GM04504 (cell line): ENCODE measurements at places on chromosomes 1 and 21.

DNA sequence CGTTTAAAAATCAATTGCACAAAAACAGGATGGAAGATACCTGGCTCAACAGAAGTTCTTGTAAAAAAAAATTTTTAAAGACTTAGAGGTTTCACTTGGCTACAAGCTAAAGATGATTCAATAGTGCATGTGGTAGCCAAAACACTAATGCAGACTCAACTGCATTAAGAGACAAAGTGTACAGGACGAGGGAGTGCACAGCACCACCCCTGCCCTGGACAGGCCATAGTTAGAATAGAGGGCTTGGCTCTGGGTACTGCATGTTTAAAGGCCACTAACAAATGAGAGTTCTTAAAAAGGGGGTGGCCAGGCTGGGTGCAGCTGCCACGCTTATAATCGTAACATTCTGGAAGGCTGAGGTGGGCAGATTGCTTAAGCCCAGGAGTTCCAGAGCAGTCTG lies 7.9 kb downstream of the ACKR1 start:
- no peak for DNase-seq

DNA sequence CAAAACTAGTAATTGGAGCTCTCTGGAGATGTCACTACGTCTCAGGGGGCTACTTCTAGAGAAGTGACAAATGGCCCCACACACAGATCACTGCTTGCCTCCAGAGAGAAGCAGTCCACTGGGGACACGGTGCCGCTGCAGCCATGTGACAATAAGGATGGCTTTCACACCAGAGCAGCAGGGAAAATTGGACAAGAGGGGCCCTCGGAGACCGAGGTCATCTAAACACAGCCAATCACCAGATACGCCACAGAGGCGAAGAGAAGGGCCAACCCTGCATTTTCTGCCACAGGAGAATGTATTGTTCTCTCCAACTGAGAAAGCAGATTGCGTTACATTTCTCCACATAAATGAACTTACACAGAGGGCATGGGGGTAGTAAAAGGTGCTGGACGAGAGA lies 51.2 kb upstream of the TIAM1 start:
- DNase-seq = no peak

GRCh38 chr1:224920930-224921329 lies 8.5 kb upstream of the DNAH14 start:
- no peak for DNase-seq

- no peak for DNase-seq
Measured at GRCh38 chr1:200355801-200356200, 54.0 kb downstream of the ZNF281 start.

DNA sequence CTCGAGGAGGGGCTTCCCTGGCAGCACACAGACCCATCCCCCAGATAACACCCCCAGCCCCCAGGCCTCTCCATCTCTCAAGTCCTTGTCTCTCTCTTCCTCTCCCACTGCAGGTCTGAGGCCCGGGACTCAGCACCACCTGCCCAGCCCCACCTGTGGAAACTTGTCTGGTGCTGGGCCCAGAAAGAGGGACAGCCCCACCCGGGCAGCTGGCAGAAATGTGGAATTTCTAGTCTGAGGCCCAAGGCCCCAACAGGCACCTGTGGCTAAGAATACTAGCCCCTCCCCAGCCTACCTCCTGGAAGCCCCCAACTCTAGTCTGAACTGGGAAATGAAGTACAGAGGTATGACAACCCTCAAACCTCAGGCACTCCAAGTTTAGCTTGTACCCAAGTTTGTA lies 15.4 kb downstream of the TTC39A start:
- no peak for DNase-seq

DNA sequence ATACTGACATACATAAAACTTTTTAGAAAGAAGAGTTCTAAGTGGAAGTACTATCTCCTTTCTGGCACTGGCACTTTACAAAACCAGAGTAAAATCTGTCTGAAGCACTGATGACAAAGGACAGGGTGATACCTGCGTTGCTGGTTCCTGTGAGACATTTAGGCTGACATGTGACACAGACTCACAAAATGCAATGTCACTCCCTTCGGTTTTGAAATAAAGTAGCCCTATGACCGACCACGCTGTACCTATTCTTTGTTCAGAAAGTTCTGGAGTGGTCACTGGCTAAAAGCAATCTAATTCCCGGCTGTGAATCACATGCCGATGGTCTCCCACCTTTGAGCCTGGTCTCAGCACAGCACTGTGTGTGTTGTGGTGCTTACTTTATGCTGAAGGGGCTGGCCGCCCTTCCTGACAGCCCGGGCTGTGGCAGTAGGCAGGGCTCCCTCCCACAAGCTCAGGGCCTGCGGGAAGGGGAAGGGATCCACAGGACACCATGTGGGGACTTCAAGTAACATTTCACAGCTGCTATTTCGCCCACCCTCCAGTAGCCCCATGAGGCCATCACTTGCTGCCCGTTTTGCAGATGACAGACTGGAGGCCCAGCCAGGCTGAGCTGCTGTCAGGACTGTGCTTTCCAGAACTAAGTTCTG lies 48.0 kb downstream of the MRPL37 start:
- DNase-seq = no peak

- DNase-seq = no peak
Measured at GRCh38 chr1:205569411-205570172, 62.2 kb downstream of the ELK4 start.

GRCh38 chr1:66300972-66301451 lies 232.9 kb upstream of the SGIP1 start:
- no peak for DNase-seq

GRCh38 chr1:212040629-212041412 lies 5.3 kb downstream of the DTL start:
- DNase-seq = no peak

GRCh38 chr1:186306533-186306932 lies 68.5 kb downstream of the TPR start:
- no peak for DNase-seq

DNA sequence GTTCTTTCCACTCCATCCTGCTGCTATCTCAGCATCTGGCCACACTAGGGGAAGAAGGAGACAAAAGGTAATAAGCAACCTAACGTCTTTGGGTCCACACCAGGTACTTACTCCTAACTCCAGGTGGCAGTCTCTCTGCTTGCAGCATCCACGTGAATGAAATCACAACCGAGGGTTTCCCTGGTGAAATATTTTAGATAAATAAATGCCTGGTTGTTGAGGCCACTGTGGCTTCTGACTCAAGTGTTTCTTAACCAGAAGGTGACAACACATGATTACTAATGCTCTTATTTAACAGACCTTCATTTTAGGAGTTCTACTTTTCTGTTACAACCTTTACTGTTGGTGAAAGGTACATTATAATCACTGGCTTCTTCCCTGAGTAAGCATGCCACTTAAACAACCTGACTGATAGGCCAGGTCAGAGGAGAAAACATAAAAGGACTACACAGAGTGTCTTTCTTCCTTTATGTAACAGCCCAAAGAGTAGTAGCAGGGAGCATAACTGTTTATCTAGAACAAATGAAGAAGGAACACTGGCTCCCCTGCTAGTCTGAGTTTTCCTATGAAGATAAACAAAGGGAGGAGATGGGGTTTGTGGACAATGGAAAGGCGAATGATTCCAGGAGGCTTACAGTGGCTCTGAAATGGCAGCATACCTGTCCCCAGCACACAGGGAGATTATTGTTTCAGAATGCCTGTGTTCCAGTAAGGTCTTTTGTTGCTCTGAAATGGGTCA lies 59.9 kb downstream of the SYT6 start:
- DNase-seq = no peak

DNA sequence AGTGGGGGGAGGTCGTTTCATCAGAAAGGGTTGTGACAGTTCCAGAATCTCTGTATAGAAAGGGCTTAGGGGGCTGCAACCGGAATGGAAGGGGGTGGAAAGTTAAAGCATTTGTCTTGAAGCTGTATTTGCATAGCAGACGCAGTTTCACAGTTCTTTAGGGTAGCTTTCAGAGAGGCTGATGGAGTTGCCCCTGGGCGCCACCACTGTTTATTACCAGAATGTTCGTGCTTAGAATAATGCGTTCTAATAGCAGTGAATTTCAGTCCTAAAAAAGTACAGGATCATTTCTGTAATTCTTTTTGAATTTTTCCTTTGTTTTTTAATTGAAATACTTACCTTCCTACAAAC lies 1.3 kb downstream of the EXO1 start:
- DNase-seq = no peak

- DNase-seq = no peak
Measured at GRCh38 chr1:48115835-48116234, 106.7 kb upstream of the SLC5A9 start.

DNA sequence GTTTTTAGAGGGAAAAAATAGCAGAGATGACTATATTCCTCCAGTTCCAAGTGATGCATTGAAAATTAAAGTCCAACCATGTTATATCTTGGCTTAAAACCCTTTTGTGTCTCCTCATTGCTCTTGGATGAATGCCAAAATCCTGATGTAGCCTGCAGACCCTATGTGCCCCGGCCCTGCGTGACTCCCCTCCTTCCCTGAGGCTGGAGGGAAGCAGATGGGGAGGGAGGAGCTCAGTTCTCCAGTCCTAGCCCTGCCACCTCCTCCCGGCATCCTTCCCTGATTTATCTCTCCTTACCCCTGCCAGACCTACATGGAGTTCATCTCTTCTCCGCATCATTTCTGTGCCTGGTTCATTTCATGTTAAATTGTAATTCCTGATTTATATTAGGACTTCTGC lies 397.4 kb downstream of the PTPRU start:
- DNase-seq = no peak

- no peak for DNase-seq
Measured at GRCh38 chr1:197470330-197470729, 202.3 kb downstream of the CRB1 start.

DNA sequence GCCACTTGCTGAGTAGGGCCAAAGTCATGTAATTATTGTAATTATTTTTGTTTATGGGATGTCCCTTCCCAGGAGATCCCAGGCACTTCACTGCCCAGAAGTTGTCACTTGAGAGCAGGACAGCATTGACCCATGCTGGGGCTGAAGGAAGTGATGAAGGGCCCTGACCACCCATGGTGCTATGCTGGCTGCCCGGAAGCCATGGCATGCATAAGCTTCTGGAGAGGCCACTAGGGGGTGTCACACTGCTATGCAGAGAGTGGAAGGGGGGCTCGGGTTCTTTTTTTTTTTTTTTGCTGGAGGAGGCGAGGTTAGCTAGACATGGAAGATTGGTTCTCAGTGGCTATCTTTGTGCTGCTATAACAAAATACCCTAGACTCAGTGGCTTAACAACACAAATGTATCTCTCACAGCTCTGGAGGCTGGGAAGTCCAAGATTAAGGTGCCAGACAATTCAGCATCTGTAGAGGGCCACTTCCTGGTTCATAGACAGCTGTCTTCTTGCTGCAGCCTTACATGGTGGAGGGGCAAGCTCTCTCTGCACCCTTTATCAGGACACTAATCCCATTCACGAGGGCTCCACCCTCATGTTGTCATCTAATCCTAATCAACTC lies 84.9 kb downstream of the CNIH3 start:
- DNase-seq = no peak

GRCh38 chr1:155051342-155051776 lies 243 bp downstream of the ADAM15 start:
- DNase-seq = no peak

- DNase-seq = peak; percentile 35
Measured at GRCh38 chr1:42529724-42530181, 66.7 kb downstream of the CCDC30 start.

- DNase-seq = peak; percentile 71
Measured at GRCh38 chr1:25568834-25569596, 25.6 kb downstream of the LDLRAP1 start.

DNA sequence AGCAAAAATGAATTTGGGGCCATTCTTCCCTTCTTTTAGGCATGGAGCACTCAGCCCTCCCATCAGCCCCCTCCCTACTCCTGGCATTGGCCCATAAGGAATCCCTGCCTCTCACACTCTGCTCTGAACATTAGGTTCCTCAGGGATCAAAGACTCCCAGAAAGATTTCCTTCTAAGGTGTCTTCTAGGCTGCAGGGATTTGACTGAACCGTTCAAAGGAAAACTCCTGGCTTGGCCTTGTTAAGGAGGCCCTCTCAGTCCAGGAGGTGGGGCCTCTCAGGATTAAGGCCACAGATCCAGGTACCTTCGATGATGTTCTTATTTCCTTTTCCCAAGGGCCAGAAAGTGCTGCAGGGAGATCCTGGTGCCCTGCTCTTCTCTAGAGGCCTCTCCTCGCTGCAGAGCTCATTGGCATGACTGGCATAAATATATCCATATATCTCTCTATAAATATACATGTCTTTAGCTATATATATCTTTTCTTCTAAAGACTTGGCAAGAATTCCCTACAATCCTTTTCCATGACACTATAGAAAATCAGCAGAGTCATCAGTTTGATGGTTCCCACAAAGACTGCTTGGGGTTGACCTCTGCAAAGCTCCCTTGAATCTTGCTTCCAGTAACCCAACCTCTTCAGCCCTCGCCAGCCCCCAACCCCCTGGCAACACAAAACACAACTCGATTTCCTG lies 59.1 kb downstream of the PLXNA2 start:
- no peak for DNase-seq

DNA sequence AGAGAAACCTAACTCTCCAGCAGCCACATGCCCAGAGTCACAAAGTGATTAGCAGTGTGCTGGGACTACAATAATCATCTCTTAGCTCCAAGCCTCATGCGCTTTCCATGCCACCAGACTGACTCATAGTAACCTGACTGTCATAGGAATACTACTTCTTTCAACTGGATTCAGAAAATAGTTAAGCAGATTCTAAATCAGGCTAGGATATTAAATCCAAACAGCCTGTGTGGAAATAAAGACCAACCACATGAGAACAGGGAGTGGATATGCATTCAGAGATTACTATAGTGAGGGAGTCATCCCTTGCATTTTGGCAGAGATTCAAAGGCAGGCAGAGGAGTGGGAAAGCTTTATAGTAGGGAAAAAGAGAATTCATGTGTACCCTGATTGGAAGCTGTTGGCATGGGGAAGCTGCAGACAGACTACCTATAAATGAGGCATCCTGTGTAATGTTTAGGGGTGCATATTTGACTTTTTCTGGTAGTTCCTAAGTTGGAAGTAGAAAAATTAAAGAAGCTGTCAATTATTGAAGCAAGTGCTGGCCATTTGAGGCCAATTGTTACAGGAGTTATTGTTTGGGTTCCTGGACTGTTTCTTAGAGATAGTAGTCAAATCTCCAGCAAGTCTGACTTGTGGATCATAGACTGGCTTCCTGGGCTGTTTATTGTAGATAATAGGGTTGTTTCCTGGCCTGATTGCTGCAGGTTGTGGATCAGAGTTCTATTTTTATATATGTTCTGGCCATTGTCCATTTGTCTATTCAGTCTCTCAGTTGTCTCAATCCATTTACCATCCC lies 31.7 kb upstream of the DNAH14 start:
- DNase-seq = no peak

DNA sequence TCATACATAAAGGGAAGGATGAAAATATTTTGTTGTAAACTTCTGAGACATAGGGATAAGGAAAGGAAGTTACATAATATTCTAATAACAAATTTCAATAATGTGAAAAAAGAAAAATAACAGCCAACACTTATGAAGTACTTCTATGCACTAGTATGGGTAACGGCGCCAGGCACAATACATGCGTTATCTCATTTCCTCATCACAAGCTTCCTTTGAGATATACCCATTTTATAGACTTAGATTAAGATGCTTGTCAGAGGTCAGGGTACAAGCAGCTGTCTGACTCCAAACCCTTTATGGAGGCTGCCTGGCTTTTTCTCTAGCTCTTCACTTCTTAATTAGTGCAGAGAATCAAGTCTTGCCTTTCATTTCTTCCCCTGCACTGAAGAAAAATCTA lies 41.3 kb downstream of the TCP10L start:
- no peak for DNase-seq
